Activated CD4-positive, alpha-beta T cell treated with anti-CD3 and anti-CD28 coated beads, Interleukin-2, Interleukin-4, amounts not matched to agents 100 ng/mL and 50 ng/mL, durations not matched to agents 16 hours and 8 hours (primary cell): ENCODE measurements at places on chromosomes 7 and 10.
A peak's percentile ranks its signal among the peaks of the same experiment; 100 is the strongest.

DNA sequence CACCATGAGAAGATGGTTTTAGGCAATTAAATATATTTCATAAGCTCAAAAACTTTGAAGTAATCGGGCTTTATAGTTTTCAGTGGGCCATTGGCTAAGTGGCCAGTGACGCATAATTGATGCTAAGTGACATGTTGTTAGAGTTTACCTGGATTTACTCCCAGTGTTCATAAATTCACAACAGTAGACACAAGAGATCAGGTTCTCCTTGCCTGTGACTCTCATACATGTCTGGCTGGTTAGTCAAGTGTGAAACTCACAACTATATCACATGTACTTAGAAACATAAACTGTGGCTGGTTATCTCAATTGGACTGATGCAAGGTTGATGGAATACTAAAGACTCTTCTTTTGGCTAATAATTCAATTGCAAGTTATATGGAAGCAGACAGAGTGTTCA is 26.2 kb downstream of the ASB15 start:
- no peak for DNase-seq

GRCh38 chr7:84216472-84216871 is 21.9 kb upstream of the SEMA3A start:
- no peak for DNase-seq

DNA sequence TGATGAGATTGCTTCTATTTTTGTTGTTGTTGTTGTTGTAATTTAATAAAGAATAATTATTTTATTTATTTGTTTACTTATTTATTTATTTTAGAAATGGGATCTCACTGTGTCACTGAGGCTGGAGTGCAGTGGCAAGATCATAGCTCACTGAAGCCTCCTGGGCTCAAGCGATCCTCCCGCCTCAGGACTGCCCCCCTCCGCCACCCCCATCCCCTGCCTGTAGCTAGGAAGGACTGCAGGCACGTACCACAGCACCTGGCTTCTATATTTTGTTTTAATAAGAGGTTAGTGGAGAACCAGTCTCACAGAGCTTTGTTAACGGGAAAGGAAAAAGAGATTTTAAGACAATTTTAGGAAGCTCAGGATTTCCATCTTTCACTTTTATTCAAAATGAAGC is 19.5 kb upstream of the SMC3 start:
- no peak for DNase-seq

- no peak for DNase-seq
Observed at GRCh38 chr7:34425631-34426384, 232.2 kb upstream of the NPSR1 start.

- no peak for DNase-seq
Observed at GRCh38 chr7:119271147-119271779, 1001.7 kb upstream of the KCND2 start.

DNA sequence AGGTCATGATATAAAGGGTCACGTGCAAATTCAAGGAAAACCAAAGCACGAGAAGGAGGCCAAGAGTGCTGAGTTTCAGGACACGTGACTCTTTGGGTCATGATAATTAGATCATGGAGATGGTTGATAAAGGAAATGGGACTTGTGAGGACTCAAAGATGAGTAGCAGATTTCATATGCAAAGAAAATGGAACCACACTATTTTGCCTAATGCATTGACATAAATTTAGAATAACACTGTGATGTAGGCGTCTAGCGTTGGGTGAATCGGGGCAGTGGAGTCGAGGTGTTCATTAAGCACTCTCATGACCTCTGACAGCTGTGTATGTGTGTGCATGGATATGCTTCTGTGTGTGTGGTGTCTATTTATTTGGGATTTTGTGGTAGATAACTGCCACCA is 1025.6 kb upstream of the LRRTM3 start:
- DNase-seq = no peak

GRCh38 chr10:63765126-63765525 is 243.9 kb downstream of the REEP3 start:
- no peak for DNase-seq

DNA sequence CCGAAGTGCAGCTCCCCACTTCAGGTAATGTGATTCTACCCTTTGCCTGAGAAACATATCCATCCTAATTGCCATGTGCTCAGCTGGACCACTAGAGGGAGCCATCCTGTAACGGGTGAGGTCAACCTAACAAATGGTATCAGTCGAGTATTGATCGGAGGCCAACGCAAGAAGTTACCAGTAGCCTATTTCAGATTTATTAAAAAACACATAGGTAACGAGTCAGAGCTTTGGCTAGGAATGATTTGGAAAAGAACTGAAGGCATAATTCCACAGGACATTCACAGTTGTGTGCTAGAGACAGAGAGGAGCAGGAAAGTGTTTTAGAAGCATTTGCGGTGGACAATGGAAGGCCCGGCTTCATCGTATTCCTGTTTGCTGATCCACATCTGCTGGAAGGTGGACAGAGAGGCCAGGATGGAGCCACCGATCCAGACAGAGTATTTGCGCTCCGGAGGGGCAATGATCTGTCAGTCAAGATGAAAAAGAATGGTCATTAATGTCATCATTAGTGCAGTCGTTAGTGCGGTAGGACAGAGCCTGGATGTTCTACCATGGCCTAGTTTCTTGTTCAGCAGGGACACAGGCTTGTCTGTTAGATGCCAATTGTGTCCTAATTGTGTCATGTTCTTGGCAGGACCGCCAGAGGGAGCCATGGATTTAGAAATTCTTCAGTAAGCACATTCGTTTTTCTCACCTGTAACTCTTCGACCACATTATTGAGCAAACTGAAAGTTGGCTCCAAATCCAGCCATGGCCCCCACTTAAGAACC is 17.5 kb downstream of the ACTA2 start:
- DNase-seq = peak; percentile 83

DNA sequence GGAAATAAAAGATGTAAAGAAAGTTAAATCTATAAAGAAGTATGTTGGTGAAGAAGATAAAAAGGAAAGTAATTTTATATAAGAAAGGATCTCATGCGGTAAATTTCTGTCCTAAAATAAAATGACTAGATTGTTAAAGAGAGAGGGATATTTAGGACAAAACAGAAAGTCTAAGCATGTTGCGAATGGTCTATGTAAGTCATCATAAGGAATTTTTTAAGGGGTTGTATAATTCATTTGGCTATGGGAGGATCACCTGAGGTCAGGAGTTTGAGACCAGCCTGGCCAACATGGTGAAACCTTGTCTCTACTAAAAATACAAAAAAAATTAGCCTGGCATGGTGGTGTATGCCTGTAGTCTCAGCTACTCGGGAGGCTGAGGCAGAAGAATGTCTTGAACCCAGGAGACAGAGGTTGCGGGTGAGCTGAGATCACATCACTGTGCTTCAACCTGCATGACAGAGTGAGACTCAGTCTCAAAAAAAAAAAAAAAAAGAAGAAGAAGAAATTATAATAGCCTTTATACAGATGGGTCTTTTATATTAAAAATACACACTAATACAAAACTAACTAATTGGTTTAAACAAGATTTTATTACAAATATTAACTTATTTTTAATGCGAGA is 294.3 kb downstream of the MAGI2 start:
- no peak for DNase-seq
